Stimulated activated CD4-positive, alpha-beta T cell treated with anti-CD3 and anti-CD28 coated beads, Interleukin-1b, Interleukin-23, amount 100 ng/mL, for 24 hours (primary cell): ENCODE measurements at places on chromosomes 6 and 20.

- no peak for DNase-seq
Measured at GRCh38 chr6:157233156-157233555, 90.2 kb downstream of the TMEM242 start.

GRCh38 chr20:50153500-50154377 is at the start of gene PEDS1:
TSS of gene PEDS1 (minus strand) at chr20:50153723. CDS start at chr20:50153637, 86 bp downstream.
- peak; percentile 60 for DNase-seq

- DNase-seq, result no peak
Measured at GRCh38 chr6:30769853-30770524, 25.6 kb upstream of the IER3 start.

DNA sequence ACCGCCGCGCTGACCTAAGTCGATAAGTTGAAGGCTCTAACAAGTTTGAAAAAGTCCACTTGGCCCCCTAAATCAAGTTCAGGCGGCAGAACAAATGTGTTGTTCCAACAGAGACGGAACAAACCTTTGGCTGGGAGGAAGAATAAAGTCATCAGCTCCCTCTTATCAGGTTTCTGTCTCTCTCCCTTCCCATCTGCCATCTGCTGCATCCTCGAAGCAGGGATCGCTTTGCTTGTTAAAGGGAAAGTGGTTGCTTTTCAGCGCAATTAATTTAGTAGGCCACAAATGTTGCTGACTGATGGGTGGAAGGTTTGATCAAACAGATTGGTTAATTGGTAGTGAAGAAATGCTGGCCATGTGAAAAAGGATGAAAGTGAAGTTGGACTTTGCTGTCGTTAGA is 64.3 kb downstream of the CDH4 start:
- DNase-seq, result no peak

DNA sequence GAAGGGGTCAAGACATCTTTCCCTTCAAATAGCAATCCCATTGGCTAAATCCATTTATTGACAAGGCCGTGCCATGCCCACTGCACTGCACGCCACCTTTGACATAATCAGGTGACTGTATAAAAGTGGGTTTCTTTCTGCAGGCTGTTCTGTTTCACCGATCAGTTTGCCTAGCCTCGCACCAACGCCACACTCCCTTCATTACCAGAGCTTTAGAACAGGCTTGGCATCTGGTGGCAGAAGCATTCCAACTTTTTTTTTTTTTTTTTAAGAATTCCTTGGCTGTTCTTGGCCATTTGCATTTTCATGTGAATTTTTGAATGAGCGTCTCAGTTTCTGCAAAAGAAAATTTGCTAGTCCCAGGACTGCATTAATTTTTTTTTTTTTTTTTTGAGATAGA is 78.1 kb downstream of the PPP1R3G start:
- DNase-seq, result no peak

GRCh38 chr6:22657352-22657980 is 88.1 kb downstream of the HDGFL1 start:
- no peak for DNase-seq

- DNase-seq, result no peak
Measured at GRCh38 chr20:4832469-4832868, 110.8 kb downstream of the PRND start.

DNA sequence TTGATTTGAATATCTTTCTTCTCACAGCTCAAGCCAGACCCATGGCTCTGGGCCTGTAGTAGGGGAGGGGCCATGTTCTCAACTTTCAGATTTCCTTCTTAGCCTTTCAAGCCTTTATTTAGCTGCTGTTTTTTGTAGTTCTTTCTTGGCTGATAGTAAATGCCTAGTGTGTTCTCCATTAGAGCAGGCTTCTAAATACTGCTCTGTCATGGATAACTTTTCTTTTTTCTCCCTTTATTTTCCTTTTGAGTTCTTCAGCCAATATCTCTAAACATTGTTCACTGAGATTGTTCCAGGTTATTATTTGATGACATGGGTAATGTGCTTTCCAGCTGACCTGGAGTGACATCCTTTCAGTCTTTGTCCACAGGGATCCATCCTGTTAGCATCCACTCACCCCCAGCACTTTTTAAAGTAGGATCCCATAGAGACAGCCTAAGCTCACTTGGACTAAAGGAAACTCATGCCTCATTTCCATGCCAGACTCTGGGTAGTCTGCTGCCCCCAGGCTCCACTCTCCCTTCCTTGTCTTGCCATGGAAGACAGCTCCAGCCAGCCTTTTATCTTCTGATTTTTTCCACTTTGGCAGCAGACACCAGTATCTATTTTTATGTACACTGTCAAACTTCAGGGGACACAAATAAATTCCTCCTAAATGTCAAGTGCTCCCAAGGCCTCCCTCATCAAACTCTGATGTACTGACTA is 645.6 kb downstream of the RNF144B start:
- DNase-seq, result no peak

DNA sequence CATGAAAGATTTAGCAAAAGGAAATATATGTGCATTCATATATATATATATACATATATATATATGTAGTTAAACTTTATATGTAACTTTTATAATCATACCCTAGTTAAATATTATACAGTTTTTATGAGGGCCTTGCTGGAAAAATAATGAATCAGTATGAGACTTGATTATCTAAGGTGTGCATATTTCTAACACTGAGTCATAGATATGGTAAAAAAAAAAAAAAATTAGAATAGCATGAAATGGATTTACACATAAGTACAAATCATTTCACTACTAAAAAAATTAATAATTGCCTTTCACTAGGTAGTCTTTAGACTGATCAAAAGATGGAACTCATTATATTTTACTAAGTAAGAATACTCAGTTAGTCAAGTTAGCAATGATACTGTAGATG is 51.3 kb upstream of the DST start:
- no peak for DNase-seq

DNA sequence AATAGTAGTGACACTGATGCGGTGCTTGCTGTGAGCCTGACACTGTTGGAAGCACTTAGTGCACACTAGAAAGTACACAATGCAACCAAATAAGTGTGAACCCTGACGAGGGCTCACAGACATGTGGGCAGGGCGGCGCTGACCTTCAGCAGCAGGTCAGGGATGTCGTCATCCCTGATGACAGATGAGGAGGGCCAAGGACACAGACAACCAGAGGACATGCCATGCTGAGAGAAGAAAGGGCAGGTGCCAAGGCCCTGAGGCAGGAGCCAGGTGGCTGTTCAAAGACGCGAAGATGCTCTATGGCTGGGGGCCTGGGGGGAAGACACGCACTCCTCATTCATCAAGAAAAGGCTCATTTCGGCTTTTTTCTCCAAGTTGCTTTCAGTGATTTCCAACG is 176.4 kb upstream of the CST7 start:
- no peak for DNase-seq

- no peak for DNase-seq
Measured at GRCh38 chr6:2563635-2564034, 187.1 kb downstream of the MYLK4 start.

DNA sequence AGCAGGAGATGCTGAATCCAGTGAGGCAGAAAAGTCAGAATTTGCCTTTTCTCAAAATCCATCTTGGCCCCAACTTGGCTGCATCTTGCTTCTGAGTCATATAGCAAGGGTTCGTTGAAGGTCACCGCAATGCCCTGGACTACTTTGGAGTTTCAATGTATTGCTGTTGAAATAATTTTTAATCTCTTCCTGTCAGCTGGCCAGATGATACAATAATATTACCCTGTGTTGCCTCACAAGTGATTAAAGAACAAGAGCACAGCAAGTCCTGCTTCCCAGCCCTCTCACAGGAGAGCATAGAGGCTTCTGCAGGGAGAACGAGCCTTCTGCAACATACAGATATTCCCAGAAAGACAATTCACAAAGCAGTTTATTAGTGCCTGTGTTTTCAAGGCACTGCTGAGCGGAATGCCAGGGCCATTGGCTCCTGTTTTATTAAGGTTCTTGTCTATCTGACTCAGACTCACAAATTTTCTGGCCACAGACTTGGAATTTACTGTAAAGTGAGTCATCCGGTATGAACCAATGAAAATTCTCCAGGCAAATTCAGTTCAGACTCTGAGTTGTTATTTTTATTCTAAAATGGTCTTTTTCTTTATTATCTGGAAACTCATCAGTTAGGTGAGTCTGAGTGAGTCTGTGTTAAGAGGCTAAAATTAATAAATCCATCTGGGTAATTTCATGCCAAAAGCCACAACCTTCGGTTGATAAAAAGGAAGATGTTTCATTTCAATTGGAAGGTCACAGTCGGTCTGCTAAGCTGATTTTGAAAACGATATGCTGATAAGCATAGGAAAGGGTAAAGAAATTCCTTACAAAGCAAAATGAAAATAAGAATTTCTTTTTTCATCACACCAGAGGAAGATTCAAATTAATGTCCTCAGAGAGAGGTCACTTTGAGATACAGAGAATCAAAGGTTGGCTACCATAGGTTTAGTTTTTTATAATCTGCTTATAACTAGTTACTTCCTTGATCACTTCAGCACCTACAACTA is 289.4 kb upstream of the STXBP5 start:
- DNase-seq, result no peak

- no peak for DNase-seq
Measured at GRCh38 chr6:97049253-97050011, 124.9 kb downstream of the KLHL32 start.

DNA sequence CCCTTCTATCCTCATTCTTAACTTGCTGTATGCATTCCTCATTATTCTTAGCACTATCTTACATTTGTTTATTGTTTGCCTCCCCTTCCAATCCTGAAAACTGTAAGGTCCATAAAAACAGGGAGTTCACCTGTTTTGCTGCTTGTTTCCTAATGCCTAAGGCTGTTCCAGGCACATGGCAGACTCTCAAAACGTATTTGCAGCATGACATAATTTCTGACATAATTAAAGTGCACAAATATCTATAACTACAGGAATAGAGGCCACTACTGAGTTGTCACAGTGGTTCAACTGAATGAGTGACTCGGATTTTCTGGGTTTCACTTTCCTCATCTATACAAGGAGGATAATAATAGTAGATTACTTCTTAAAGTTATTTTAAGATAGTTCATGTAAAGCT is 83.0 kb downstream of the HFE start:
- no peak for DNase-seq

GRCh38 chr6:163386329-163386908 is 28.1 kb upstream of the QKI start:
- DNase-seq, result no peak

GRCh38 chr6:115078555-115078954 is 735.7 kb upstream of the HS3ST5 start:
- no peak for DNase-seq

GRCh38 chr6:43758617-43759050 is 11.4 kb upstream of the VEGFA start:
- no peak for DNase-seq

DNA sequence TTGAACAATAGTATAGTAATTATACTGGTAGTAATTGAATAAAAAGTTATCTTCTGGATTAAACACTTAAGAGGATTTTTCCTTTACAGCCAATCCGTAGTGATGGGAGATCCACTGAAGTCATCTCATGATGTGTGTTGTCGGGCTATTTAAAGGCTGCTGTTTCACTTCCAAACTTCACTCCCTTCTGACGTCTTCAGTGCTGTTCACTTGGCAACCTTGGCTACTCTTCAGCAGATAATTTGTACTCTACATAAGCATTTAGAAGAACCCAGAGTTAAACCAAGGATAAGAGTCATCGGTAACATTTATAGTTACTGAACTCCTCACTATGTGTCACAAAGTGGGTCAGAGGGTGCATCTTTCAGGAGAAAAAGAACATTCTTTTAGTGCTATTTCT is 179.1 kb upstream of the EYA4 start:
- no peak for DNase-seq

DNA sequence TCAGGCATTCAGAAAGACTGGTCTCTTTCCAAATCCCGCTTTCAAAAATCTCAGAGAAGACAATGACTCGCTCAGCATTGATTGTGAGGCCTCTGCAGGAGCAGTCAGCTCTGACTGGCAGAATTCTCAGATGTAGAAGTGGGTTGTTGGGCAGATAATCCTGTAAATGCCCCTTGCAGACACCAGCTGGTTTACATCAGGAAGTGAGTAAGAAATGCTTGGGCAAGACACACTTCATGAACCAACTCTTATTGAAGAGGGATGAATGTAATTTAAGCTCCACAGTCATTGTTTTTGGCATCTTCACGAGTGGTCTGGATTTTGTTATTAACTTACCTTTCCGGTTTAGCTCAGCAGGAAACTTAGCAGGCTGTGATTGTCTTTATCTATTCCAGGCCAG is 166.6 kb downstream of the PLCB4 start:
- DNase-seq, result no peak

DNA sequence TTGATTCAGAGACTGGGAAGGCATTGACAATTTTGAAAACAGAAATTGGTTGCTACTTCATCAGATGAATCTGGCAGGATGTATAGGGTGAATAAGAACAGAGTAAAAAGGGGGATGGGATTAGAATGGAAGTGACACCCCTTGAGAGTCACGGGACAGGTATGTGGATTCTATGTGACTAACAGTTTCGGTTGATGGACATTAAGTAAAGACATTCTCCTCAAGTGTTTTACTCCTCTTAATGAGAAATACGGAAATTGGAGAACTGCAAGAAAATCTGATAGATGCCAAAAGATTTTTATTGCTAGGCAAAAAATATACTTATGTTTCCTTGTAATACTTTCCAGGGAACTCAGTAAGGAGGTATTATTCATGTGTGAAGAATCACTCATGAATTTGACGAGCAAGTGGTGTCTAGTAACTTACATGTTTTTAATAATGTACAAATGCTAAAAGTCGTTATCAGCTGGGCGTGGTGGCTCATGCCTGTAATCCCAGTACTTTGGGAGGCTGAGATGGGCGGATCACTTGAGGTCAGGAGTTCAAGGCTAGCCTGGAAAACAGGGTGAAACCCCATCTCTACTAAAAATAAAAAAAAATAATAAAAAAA is 135.8 kb downstream of the KIF16B start:
- no peak for DNase-seq

DNA sequence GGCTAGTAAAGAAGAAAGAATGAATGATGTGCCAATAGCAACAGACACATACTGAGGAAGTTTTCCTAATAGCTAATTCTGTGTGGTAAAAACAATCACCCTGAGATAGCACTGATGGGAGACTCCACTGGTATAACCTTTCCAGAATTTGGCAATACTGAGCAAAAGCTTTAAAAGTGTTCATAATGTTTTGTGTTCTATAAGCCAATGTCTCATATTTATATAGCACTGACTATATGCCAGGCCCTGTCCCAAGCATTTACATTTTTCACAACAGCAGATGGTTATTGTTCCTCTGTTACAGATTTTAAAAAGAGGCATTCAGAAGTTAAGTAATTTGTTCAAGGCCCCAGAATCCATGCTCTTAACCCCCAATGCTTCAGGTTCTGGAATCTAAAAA is 108.0 kb upstream of the DST start:
- DNase-seq, result no peak

DNA sequence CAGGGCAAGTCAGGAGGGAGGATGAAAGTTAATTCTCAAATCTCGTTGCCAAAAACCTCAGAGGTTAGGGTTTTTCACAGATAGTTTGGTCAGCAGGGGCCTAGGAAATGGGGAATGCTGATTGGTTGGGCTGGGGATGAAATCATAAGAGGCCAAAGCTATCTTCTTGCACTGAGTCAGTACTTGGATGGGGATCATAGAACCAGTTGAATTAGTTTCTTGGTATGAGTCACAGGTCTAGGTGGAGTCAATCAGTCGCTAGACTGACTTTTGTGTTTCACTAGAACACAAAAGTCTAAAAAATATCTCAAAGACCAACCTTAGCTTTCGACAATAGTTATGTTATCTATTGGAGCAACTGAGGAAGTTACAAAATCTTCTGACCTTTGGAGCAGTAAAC is 368.5 kb downstream of the TBC1D32 start:
- DNase-seq, result no peak
